Hematopoietic multipotent progenitor cell treated with erythropoietin and hydrocortisone succinate and interleukin-3 and kit ligand, for 17 days (in vitro differentiated cells): ENCODE measurements at places on chromosomes 6 and 20.

GRCh38 chr6:968791-969190 lies 275.9 kb upstream of the EXOC2 start:
- DNase-seq, result no peak

GRCh38 chr6:122715725-122716124 lies 63.8 kb upstream of the FABP7 start:
- DNase-seq, result no peak

- no peak for DNase-seq
These were observed 28.7 kb downstream of the PYGB start for GRCh38 chr20:25276533-25277050.

DNA sequence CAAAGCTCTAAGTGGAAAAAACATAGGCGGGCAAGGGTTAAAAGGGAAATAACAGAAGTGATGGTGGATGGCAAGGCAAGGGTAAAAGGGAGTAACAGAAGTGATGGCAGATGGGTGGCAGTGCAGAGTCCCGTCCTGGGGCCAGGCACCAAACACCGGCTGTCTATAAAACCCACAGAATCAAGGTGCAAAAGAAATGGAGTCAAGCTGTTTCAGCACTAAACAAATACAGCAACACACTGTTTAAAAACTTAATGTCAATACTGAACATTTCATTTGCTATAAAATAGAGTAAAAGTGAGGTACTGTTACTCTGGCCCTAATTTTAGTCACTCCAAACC lies 87.6 kb downstream of the MAN1A1 start:
- DNase-seq, result no peak

GRCh38 chr6:97626671-97627441 lies 343.8 kb upstream of the MMS22L start:
- no peak for DNase-seq

DNA sequence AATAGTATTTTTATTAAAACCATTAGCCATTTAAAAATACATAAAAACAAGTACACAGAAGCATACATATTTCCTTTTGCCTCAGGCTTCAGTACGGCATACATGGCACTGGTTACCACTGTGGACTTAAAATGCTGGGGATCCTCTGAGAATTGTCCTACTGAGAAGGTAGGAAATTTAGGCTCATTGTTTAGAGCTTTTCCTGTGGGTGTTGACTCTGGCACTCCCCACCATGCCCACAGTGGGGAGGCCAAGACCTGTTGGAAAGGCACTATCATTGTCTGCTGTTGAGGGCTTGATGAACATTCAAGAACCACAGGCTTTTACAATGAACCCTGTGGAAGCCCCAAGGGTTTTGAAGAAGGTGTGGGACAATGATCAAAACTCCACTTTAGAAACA lies 473.4 kb downstream of the BTBD3 start:
- DNase-seq, result no peak

DNA sequence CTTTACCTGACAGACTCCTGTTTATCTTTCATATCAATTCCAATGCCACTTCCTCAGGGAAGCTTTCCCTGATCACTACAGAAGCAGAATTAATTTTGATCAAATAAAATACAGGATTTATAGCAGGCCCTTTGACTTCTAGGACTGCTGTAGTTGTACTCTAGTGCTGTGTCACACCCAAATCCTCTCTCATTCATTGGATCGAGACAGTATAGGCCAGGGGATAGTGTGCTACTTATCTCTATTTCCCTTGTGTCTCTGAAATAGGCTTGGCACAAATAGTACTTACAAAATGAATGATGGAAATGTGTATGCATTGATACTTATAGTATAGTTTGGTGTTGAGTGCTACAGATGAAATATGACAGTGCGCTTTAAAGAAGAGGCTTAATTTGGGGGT lies 19.8 kb downstream of the RALY start:
- DNase-seq, result peak; percentile 34

DNA sequence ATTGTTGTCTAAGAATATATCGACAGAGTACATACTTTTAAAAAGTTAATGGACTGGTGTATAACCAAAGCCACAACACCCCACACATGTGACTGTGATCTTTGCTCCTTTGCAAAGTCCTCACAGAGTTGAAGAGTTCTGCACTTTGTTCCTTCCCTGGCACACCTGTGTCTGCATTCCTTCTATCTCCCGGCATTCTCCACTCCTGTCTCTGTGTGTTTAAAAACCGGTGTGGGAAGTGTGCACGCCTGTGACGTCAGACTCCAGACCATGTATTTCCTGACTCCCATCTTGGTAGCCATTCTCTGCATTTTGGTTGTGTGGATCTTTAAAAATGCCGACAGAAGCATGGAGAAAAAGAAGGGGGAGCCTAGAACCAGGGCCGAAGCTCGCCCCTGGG lies at the start of gene IYD:
IYD (plus strand) TSS at position 251 of the 400 bp plus-strand sequence; CDS start at position 271, 20 bp downstream.
- no peak for DNase-seq

- DNase-seq, result no peak
These were observed 11.6 kb downstream of the C6orf163 start for GRCh38 chr6:87356181-87356580.

GRCh38 chr6:43149265-43149664 lies 21.8 kb upstream of the SRF start:
- DNase-seq, result no peak

DNA sequence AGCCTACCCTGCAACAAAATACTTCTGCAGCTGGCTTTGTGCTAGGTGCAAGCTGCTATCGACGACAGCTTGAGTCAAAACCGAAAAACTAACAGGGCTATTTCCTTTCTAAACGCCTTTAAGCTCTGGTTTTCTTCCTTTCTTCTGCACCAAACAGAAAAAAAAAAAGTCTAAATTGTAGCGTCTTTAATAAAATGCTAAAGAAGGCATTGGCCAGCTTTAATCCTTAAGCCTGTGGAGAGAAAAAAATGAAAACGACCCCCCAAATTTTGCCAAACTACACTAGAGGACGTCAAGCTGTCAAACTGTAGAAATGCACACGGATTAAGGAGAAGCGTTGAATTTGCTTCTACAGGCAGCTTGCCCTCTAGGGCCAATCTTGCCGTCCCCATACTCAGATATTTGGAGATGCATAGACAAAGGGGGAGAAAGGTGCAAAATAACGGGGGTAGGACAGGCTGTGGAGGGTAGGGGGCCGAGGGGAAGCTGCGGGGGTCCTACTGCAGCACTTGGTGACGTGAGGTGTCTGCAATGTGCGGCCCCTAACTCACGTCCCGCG lies 1.4 kb upstream of the NRN1 start:
- DNase-seq, result no peak

- DNase-seq, result peak; percentile 81
These were observed 16.5 kb upstream of the EFHC1 start for GRCh38 chr6:52403627-52404026.

DNA sequence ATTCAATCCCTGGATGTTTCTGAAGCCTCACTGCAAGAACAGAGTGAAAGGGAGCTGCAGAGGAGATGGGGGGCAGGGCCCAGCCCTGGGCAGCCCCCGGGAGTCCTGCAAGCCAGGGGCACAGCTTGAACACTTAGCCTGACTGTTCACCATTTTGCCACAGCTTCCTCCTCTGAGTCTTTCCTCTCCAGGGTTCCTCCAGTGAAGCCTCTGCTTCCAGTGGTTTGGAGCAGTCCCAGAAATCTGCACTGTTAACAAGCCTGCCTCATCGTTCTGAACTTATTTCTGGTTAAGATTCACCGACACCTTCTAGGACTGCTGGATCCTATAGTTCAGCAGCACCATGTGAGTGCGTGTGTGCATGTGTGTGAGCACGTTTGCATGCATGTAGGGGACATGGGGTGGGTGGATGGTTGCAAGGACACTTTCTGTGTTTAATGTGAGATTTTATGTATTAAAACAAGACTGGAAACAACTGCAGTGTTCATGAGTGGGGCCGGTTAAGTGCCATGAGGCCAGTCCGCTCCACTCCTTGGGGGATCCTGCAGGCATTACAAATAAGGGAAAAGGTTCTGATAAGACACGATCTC lies 24.6 kb downstream of the CEBPB start:
- DNase-seq, result no peak

- DNase-seq, result no peak
These were observed 930.6 kb downstream of the KIF16B start for GRCh38 chr20:15642676-15643075.

DNA sequence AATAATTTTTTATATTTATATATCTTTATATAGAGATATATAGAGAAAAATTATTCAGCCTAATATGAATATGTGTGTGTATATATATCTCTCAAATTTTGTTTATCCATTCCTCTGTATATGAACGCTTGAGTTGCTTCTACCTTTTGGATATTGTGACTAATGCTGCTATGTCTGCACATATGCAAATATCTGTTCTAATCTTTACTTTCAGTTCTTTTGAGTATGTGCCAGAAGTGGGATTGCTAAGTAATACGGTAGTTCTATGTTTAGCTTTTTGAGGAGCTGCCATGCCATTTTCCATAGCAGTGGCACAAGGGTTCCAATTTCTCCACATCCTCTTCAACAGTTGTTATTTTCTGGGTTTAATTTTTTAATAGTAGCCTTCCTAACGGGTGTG lies 72.8 kb upstream of the CEP85L start:
- DNase-seq, result no peak

GRCh38 chr6:168852376-168852884 lies 401.2 kb downstream of the THBS2 start:
- DNase-seq, result no peak

GRCh38 chr20:25247000-25247517 lies 826 bp upstream of the PYGB start:
- DNase-seq, result peak; percentile 31

- DNase-seq, result no peak
These were observed 21.7 kb downstream of the SERPINB9 start for GRCh38 chr6:2881423-2881822.

- DNase-seq, result peak; percentile 78
These were observed 17.9 kb upstream of the CCDC170 start for GRCh38 chr6:151475653-151476523.

DNA sequence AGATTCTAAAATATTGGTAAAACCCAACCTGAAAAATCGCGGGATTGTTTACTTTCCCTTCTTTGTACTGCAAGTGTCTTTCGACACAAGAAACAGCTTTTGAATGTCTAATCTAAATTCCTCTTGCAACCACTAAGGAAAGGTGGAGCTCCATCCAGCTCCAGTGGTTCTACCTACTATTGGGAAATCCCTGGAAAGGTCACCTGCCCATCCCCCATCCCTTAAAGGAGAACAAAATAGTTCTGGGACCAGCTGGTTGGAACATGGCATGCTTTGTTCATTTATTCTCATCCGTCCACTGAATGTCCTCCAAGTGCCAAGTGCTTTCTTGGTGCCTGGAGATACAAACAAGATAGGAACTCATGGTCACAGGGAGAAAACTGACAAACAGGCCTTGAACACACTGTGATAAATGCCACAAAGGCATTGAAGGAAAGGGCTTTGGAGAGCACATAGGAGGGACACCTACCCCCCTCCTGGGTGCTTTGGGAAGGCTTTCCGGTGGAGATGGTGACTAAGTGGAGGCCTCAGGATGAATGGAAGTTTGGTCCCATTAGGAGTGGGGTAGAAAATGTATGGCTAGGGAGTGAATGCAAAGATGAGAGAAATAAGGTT lies 2.3 kb upstream of the CITED2 start:
- peak; percentile 72 for DNase-seq

GRCh38 chr6:75691012-75691411 lies 58.0 kb upstream of the MYO6 start:
- DNase-seq, result no peak

- no peak for DNase-seq
These were observed 6.0 kb upstream of the HMGN3 start for GRCh38 chr6:79240509-79240908.

GRCh38 chr20:52083627-52084232 lies 107.8 kb downstream of the ZFP64 start:
- no peak for DNase-seq

- no peak for DNase-seq
These were observed 381 bp upstream of the BICRAL start for GRCh38 chr6:42781546-42781795.

DNA sequence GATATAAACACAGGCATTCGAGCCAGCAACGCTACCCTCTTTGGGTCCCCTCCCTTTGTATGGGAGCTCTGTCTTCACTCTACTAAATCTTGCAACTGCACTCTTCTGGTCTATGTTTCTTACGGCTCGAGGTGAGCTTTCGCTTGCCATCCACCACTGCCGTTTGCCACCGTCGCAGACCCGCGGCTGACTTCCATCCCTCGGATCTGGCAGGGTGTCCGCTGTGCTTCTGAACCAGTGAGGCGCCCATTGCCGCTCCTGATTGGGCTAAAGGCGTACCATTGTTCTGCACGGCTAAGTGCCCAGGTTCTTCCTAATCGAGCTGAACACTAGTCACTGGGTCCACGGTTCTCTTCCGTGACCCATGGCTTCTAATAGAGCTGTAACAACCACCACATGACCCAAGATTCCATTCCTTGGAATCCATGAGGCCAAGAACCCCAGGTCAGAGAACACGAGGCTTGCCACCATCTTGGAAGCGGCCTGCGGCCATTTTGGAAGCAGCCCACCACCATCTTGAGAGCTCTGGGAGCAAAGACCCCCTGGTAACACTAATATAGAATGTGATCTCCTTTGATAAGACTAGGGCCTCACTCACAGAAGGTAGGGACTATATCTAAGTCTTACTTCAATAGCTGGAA lies 973 bp downstream of the UBD start:
- no peak for DNase-seq

GRCh38 chr20:25061103-25061799 lies 3.3 kb upstream of the ACSS1 start:
- no peak for DNase-seq

DNA sequence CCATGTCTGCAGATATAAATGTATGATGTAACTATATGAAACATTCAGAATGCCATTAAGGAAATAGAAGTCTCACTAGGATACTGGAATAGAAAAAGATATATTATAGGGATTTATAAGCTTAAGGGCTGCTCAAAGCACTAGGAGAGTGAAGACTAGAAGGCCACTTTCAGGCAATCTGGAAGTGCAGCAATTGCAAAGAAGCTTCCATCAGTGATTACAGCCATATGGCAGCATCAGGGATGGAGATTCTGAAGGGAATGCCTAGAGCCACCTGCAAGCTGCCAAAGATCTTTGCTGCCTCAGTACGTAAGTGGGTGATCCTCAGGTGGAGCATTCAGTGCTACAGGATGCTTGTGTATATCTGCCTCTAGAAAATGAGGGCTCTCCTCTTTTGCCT lies 796.2 kb upstream of the EPHA7 start:
- no peak for DNase-seq

GRCh38 chr6:159233365-159234101 lies 64.3 kb downstream of the FNDC1 start:
- DNase-seq, result no peak

GRCh38 chr20:48919882-48920526 lies 1.5 kb upstream of the ARFGEF2 start:
- no peak for DNase-seq

GRCh38 chr20:37528446-37529213 lies 954 bp upstream of the BLCAP start:
- DNase-seq, result no peak

- no peak for DNase-seq
These were observed 96.6 kb downstream of the PLG start for GRCh38 chr6:160798625-160799024.

- DNase-seq, result no peak
These were observed 447.9 kb downstream of the HTR1B start for GRCh38 chr6:77015350-77015749.

DNA sequence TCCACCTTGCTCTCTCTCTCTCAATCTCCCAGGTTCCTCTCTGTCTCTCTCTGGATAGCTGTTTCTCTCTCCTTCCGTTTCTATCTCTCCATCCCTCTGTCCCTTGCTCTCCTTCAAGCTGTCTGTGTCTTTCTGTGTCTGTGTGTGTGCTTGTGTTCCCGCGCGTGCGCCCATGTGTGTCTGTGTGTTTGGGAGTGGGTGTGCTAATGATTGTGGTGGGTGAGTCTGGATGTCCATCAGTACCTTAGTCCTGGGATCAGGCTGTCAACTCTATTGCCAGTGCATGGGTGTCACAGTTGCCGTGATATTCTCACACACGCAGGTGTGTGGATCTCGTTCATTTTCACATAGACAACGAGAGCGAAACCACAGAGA lies 1380.6 kb upstream of the DEFB115 start:
- no peak for DNase-seq
